ENCODE measurements at places on chromosomes 2 and 18.

DNA sequence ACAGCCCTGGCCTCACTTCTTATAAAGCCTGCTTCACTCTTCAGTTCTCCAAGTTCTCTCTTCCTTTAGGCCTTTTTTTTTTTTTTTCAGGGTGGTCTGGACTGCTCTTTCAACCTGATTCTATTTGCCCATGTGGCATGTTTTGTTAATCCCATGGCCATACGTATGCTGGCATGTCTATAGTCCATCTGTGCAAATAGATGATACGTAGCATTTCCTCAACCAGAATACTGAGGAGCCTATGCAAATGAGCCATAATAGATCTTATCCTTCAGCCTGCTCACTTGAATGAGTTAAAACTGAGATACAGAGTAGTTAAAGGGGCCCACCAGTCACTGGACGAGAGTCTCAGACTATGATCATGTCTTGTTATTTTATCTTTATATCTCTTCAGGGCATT lies 265.2 kb upstream of the CXCR4 start:
- peaks cover 52% of the 10 kb centered on the region for H3K4me1 ChIP-seq
- DNase-seq, result no peak
- no peaks in the 10 kb centered on the region for H3K27me3 ChIP-seq
- H3K4me3 ChIP-seq, result no peak overlapping the region
- H3K36me3 ChIP-seq, result no peaks in the 10 kb centered on the region
- H3K27ac ChIP-seq, result peak overlapping the region; percentile 95

- H3K27me3 ChIP-seq, result peaks cover 79% of the 10 kb centered on the region
- H3K4me1 ChIP-seq, result peaks cover 38% of the 10 kb centered on the region
- peak overlapping the region; percentile 29 for H3K4me3 ChIP-seq
- no peak overlapping the region for H3K27ac ChIP-seq
- no peaks in the 10 kb centered on the region for H3K36me3 ChIP-seq
Observed at GRCh38 chr2:172093416-172094293, 8.3 kb downstream of the DLX1 start.

DNA sequence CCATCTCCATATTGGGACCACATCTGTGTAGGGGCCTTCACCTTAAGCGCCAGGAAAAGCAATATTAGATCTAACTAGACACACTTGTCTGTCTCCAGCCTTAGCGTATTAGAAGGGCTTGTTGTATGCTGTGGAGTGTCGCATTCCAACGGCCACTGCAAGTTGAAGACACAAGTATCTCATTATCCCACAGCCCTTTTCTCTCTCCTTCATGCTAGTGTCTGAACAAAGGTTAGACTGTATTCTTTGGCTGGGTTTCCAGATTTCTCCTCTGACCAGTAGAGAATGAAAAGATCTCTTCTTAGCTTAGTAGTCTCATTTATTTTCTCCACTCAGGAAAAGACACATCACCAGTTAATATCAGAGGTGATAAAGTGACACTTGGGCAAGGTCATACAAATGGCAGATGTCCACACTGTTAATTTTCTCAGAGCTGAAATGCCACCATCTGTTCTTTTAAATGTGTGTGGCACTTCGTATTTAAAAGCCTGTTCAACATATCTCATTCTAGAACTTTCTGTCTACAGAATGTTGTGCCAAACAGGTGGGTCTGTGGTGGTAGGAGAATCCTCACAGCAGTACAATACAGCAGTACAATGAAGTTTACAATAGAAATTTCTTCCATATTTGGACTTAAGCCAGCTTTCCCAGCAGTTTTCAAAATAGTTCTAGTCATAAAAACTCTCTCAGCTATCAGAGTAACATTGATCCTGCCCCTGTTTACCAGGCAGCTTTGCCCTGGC lies 94.0 kb upstream of the ITGA6 start:
- H3K4me3 ChIP-seq, result no peak overlapping the region
- no peak overlapping the region for H3K27ac ChIP-seq
- no peak for DNase-seq
- no peaks in the 10 kb centered on the region for H3K27me3 ChIP-seq
- no peaks in the 10 kb centered on the region for H3K36me3 ChIP-seq
- no peaks in the 10 kb centered on the region for H3K4me1 ChIP-seq

DNA sequence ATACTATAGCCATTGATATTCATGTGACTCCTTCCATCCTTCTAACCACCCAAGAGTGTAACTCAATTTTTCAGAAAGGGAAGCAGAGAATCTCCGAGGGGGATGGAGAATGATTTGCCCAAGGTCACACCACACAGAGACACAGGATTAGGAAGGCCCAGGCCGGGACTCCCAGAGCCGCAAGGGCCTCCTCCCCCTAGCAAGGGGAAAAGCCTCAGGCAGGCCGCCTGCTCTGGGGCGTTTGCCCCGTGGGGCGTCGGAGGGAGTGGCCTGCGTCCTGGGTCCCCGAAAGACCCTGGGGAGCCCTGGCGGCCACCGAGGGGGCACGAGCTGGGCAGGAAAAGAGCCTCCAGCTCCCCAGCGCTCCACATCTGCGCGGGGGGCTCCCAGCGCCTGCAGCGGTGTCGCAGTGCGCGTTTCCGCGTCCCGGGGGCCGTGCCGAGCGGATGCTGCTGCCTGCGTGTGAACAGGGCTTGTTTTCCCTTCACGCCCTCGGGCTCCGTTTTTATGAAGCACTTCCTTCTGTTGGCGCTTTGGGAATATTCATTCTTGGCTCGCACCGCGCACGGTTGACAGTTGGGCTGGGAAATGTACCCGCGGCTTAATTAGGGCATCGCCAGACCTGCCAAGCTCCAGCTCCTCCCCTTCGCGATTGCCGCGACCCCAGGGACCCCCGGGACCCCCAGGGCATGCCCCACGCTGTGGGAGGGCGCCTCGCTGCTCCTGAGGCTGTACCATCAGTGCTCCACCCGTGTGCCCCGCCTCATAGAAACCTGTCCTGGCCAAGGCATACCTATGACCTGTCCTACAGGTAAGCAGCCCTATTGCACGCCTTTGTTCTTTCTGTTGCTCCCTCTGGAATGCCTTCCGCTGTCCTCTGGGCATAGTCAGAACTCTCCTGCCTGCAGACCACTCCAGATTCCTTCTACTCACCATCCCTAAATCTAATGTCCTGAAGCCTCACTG lies 158.9 kb upstream of the GLI2 start:
- no peaks in the 10 kb centered on the region for H3K36me3 ChIP-seq
- H3K27me3 ChIP-seq, result peaks cover 16% of the 10 kb centered on the region
- no peak for DNase-seq
- no peak overlapping the region for H3K27ac ChIP-seq
- H3K4me3 ChIP-seq, result no peak overlapping the region
- H3K4me1 ChIP-seq, result no peaks in the 10 kb centered on the region

GRCh38 chr2:172397148-172397834 lies 30.1 kb upstream of the ITGA6 start:
- H3K27me3 ChIP-seq, result no peaks in the 10 kb centered on the region
- H3K27ac ChIP-seq, result no peak overlapping the region
- H3K4me1 ChIP-seq, result no peaks in the 10 kb centered on the region
- DNase-seq, result no peak

- no peak overlapping the region for H3K27ac ChIP-seq
- no peak overlapping the region for H3K4me3 ChIP-seq
- no peaks in the 10 kb centered on the region for H3K36me3 ChIP-seq
- DNase-seq, result no peak
- H3K4me1 ChIP-seq, result peaks cover 8% of the 10 kb centered on the region
Observed at GRCh38 chr2:64489081-64489751, 34.9 kb upstream of the AFTPH start.

DNA sequence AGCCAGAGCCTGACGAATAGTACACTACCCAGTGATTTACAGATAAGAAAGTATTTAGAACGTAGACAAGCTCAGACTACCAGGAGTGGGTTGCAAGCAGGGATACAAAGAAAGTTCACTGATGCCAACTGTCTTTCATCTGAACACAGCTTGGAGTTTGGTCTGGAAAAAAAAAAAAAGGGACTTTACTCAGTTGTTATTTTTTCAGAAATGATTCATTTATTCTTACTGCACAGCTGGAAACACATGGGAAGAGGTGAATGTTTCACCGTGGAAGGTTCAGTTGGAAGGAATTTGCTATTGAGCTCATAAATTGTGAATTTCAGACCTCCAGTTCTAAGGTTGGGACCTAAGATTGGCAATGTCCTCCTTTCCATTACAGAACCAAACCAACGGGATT lies 259.7 kb downstream of the ETAA1 start:
- H3K4me1 ChIP-seq, result no peaks in the 10 kb centered on the region
- H3K27me3 ChIP-seq, result peaks cover 3% of the 10 kb centered on the region
- DNase-seq, result no peak
- H3K27ac ChIP-seq, result no peak overlapping the region

- H3K27me3 ChIP-seq, result no peaks in the 10 kb centered on the region
- peaks cover 90% of the 10 kb centered on the region for H3K4me1 ChIP-seq
- peak overlapping the region; percentile 52 for H3K4me3 ChIP-seq
- peaks cover 42% of the 10 kb centered on the region for H3K36me3 ChIP-seq
- peak overlapping the region; percentile 87 for H3K27ac ChIP-seq
Observed at GRCh38 chr2:105775809-105776559, 31.3 kb downstream of the NCK2 start.

- no peak overlapping the region for H3K4me3 ChIP-seq
- DNase-seq, result peak; percentile 35
- peak overlapping the region; percentile 26 for H3K27ac ChIP-seq
- no peaks in the 10 kb centered on the region for H3K36me3 ChIP-seq
- peaks cover 10% of the 10 kb centered on the region for H3K4me1 ChIP-seq
Observed at GRCh38 chr2:109558076-109558882, 55.5 kb downstream of the SEPTIN10 start.

DNA sequence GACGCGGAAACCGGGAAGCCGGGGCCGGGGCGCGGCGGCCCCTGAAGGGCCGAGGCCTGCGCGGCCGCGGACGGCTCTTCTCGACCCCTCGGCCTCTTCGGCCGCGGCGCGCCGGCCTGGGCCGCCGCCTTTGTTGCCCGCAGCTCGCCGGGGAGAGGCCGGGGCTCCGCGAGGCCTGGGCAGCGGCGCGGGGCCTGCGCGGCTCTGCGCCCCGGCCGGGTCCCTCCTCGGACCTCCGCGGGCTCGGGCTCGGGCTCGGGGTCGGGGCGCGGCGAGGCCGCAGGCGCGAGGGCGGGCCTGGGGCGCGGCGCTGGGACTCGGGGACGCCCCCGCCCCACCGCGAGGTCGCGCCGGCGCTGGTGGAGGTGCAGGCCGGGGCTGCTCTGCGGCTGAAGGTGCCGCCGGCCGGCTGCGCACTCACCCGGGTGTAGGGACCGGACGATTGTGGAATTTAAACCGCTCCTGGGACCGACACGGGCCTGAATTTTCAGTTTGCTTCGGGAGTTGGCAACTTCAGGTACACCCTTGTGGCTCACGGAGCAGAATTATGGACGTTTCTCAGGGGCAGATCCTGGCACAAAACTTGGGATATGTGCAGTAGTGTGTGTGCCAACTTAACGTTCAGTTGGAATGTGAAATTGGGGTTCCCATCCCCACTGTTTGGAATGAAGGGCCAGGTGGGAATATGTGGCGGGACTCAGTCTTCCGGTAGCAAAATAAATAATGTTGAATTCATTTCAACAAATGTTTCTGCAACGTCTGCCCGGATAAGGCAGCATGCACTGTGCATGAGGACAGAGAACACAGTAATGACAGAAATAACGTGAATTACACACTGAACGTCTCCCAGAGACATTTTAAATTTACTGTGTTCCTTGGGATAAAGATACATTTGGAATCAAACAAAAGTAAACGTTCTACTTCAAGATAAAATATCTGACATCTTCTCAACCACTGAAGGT lies 787 bp downstream of the SOCS6 start:
- no peaks in the 10 kb centered on the region for H3K36me3 ChIP-seq
- H3K4me3 ChIP-seq, result peak overlapping the region; percentile 76
- peak; percentile 6 for DNase-seq
- peaks cover 5% of the 10 kb centered on the region for H3K4me1 ChIP-seq
- peak overlapping the region; percentile 63 for H3K27ac ChIP-seq

DNA sequence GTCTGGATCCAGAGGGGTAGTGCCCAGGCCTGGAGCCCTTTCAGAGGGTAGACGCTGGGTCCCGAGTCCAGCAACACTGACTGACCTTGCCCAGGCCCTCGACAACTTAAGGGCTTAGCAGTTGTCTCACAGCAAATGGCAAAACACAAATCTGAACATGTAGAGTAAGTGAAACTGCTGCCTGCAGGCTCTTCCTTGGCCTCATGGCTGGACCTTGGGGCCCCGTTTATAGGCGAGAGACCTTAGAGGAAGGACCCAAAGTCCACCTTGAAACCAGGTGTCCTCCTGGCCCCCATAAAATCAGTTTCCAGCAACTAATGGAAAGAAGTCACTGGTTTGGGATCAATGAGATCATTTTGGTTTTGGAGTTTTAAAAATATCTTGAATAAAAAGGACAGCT lies 154.4 kb downstream of the MYO1B start:
- no peaks in the 10 kb centered on the region for H3K4me1 ChIP-seq
- no peak overlapping the region for H3K4me3 ChIP-seq
- no peaks in the 10 kb centered on the region for H3K27me3 ChIP-seq
- peaks cover 15% of the 10 kb centered on the region for H3K36me3 ChIP-seq
- no peak overlapping the region for H3K27ac ChIP-seq

All from activated CD8-positive, alpha-beta T cell treated with anti-CD3 and anti-CD28 coated beads for 36 hours (primary cell).